ENCODE measurements at places on chromosomes 1 and 21.

- no peak for DNase-seq
Observed at GRCh38 chr1:43522776-43523480, 7.8 kb upstream of the PTPRF start.

DNA sequence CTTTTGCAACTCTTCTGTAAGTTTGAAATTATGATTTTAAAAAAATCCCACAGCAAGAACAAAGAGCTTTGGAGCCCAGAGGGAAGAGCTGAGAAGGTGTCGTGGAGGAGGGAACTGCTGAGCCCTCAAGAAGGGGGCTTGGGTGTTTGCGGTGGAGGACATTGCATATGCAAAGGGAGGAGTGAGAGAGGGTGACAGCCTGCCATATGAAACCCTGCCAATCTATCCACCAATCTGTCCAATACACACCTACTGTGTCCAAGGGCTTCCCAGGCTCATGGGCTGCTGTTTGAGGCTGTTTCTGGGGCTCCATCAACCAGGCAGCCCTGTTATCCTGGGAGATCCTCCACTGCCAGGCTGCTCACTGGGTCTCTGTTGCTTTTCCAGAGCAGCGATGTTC lies 15.2 kb downstream of the WNT4 start:
- no peak for DNase-seq

- no peak for DNase-seq
Observed at GRCh38 chr1:17183388-17184160, 21.4 kb upstream of the PADI1 start.

DNA sequence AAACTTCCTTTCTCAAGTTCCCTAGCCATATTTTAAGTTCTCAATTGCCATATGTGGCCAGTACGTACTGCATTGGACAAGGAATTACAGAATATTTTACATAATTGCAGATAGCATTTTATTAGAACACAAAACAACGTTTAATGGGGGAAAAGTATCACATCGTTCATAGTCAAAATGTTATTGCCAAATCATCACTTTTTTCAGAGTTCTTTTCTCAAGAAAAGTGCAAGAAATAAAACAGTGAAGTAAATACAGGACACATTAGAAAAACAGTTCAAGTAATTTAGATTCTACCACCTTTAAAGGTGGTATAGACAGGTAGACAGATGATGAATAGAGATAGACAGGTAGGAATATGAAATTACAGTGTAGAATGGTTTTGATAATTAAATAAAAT lies 479.1 kb upstream of the NCAM2 start:
- no peak for DNase-seq

GRCh38 chr1:156942176-156942575 lies 21.7 kb downstream of the LRRC71 start:
- DNase-seq, result no peak

DNA sequence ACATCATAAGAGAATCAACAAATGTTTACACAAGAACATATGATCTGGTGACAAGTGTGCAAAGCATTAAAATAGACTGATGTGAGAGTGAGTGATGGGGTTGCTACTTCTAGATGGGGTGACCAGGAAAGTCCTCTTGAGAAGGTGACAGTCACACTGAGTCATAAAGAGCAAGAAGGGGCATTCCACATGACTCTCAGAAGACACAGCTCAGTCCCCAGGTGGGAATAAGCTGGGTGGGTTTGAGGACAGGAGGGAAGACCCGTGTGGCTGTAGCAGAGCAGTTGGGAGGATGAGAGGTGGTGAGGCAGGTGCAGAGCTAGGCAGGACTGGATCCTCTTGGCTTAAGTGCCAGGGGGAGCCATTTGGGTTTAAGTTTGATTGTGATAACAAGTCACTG lies 53.1 kb downstream of the TNR start:
- DNase-seq, result no peak

GRCh38 chr21:18147678-18148077 lies 97.0 kb upstream of the CHODL start:
- DNase-seq, result no peak

DNA sequence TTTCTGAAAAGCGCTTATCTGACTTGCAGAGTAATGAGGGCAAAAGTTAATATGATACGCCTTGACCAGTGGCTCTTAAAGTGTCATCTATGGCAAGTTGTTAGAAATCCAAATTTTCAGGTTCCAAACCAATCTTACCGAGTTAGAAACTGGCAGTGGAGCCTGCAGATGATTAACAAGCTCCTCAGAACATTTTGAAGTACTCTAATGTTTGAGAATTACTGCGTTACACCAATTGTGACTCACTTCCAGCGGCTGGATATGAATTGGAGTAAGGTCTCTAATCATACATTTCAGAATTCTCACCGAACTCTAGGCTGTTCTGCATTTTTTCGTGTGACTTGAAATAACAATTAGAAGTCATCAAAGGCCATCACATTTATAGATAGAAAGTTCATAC lies 73.5 kb upstream of the TMPRSS15 start:
- DNase-seq, result no peak

DNA sequence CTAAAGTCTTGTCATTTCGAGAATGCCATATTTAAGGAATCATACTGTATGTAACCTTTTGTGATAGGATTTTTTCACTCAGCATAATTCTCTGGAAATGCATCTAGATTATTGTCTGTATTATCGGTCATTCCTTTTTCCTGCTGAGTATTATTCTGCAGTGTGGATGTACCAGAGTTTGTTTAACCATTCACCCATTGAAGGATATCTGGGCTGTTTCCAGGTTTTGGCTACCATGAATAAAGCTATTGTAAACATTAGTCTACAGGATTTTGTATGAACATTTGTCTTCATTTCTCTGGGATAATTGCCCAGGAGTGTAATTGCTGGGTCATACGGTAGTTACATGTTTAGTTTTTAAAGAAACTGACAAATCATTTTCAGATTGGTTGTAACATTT lies 61.8 kb downstream of the ATP1A1 start:
- no peak for DNase-seq

- peak; percentile 52 for DNase-seq
Observed at GRCh38 chr21:44907966-44908895, 12.5 kb downstream of the ITGB2 start.

GRCh38 chr1:2926447-2927055 lies 94.7 kb upstream of the ACTRT2 start:
- no peak for DNase-seq

DNA sequence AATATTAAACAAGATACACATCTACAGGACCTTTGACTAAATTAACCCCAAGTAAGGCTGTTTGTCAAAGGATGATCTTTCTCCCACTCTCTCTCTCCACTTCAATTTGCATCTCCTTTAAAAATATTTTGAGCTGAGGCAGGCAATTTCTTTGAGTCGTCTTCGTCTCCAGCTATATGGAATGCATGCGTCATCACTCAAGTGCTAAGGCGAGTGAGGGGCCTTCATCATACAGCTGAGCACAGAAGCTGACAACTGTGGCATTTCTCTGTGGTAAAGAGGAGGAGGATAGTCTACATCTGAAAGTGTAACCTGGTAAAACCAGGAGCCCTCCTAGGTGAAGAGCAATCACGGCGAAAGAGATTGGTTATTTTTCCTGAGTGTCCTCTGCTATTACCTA lies 7.6 kb downstream of the EPHX4 start:
- DNase-seq, result no peak

- no peak for DNase-seq
Observed at GRCh38 chr1:56938646-56939045, 27.2 kb downstream of the C8B start.

- DNase-seq, result no peak
Observed at GRCh38 chr1:10178597-10179405, 31.6 kb upstream of the KIF1B start.

- peak; percentile 69 for DNase-seq
Observed at GRCh38 chr21:44792702-44793591, 8.7 kb downstream of the UBE2G2 start.

- no peak for DNase-seq
Observed at GRCh38 chr1:41259221-41259620, 17.1 kb upstream of the SCMH1 start.

- no peak for DNase-seq
Observed at GRCh38 chr1:211183747-211184313, 49.9 kb upstream of the KCNH1 start.

DNA sequence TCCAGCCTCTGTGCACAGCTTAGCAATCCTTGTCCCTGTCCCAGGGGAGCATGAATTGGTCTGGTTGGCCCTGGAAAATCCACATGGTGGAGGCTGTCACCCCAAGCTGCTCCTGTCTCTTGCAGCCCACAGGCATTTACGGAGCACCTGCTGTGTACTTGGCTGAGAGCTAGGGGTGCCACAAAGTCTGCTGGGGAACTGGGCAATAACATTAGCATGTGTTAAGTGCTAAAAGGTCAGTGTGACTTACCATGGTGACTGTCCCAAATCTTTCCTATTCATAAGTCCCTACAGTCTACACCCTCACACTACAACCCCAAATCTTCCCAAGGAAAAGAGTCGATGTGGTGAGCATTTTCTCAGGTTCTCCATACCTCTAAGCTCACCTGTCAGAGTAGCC lies 53.6 kb upstream of the ARTN start:
- no peak for DNase-seq

DNA sequence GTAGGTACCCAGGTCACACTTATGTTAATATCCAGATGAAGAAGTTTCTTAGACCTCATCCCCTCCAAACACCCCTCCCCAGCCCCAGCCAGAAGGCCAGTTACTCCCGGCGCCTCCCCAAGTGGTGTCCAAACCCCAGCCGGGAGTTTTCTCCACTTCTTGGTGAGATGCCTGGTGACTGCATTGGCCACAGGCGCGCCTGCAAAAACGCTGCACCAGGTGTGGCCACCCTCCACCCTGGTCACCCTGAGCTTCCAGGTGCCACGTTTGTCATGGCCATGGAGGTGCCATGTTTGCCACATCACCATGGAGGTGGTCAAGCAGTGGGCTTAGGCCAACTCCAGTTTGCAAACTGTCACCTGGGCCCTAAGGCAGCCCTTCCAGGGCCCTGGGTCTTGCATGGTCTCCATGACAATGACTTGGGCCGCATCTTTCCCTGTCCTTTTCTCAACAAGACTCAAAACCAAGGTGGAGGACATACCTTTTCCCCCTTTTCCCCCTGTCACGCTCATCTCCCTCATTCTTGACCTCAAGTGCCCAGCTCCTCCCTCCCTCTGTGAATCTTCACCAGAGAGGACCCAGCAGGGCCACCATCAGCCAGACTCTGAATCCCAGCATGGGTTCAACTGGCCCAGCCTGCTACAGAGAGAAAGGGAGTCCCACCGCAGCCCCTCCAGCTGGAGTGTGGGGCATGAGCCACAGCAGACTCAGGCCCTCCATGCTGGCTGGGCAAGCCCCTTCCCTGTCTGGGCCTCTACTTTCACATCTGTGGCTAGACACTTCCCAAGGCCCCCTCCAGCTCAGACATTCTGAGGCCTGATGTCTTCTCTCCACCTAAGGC lies 125.9 kb upstream of the ZBTB40 start:
- no peak for DNase-seq

DNA sequence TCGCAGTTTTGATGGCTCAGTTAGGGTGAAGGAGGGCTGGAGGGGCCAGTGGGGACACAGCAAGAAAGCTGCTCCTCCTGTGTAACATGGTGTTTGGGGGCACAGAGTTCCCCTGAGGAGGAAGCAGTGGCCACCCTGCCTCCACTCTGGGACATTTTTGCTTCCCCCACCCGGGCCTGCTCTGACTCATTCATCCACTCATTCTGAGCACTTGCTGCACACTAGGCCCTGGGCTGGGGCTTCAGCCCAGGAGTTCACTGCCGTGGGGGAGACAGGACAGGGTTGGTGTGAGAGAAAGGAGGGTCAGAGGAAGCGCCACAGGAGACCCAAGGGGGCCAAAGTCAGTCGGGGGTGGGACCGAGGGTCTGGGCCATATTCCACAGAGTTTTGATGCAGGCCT lies 41.4 kb upstream of the ACOT11 start:
- no peak for DNase-seq

- DNase-seq, result no peak
Observed at GRCh38 chr1:219908170-219908569, 20.2 kb downstream of the SLC30A10 start.

GRCh38 chr1:154682254-154682653 lies 74.3 kb upstream of the ADAR start:
- DNase-seq, result no peak
